ENCODE measurements at places on chromosomes 5 and 9.

- DNase-seq: no peak
Measured at GRCh38 chr5:104817127-104817526, 1254.5 kb upstream of the NUDT12 start.

GRCh38 chr5:160843240-160843639, 8.8 kb downstream of the ATP10B start:
- no peak for DNase-seq

DNA sequence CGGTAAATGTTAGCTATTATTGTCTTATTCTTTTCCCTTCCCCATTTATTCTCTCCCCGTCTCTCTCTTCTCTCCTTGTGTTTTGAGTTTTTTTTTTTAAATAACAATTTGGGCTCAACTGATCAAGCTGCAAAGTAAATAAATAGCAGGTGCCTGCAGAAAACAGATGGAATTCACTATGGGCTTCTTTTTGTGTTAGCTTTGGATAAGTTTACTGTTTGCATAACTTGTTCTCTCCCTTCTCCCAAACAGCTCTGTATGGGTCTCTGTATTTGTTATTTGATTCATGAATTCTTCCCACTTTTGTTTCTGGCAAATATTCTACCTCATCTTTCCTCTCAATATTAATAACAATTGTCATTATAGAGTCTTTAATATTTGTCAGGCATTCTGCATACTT, 111.8 kb upstream of the ASTN2 start:
- no peak for DNase-seq

DNA sequence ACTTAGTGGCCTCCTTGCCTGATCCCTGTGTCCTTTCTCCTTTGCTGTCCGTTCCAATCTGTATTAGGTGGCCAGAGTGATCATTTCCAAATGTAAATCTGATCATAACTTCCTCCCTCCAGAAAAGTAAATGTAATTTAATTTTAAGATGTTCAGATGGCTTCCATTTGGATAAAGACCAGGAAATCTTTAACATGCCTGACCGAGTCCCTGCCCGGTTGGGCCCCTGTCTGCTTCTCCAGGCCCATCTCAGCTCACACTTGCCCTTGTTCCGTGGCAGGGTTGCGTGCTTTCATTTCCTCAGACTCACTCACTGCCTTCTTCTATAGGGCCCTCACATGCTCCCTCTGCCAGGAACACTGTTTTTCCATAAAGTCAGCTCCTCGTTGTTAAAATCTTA, 7.6 kb downstream of the MAP3K1 start:
- DNase-seq: no peak

GRCh38 chr9:1536522-1537170, 478.5 kb upstream of the SMARCA2 start:
- DNase-seq: no peak

DNA sequence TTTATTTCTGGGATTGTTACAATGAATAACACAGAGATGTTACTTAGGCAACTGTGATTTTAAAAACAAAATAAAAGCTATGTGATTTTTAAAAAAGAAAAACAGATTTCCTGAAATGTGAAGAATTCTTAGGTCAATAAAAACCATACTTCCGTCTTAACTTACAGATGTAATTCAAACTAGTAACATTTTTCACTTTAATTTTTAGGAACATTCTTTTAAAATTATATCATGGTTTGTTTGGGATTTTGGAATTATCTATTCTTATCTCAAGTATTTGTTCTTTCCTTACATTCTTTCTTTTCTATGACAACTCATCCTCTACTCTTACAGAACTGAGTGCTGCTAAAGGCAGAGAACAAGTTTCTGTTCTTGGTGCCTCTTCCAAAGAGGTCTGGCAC, 159.5 kb downstream of the RAPGEF6 start:
- DNase-seq: no peak

DNA sequence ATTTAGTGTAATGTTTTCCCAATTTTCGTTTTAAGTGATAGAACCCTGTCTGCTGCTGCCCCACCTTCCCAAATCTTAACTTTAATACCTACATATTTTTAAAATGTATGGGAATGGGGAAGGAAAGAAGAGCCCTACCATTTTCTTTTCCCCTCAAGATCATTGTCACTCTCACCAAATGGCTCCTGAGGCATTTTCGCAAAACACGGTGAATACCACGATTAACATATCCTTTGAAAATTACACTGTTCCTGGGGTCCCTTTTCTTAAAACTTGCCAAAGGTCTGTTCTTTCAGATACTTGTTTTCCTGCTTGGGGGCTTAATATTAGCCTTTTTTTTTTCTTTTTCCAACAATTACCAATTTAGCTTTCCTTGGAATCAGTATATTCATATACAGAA, 36.1 kb downstream of the CERT1 start:
- no peak for DNase-seq

- no peak for DNase-seq
Measured at GRCh38 chr5:167440846-167441245, 850.6 kb upstream of the WWC1 start.

DNA sequence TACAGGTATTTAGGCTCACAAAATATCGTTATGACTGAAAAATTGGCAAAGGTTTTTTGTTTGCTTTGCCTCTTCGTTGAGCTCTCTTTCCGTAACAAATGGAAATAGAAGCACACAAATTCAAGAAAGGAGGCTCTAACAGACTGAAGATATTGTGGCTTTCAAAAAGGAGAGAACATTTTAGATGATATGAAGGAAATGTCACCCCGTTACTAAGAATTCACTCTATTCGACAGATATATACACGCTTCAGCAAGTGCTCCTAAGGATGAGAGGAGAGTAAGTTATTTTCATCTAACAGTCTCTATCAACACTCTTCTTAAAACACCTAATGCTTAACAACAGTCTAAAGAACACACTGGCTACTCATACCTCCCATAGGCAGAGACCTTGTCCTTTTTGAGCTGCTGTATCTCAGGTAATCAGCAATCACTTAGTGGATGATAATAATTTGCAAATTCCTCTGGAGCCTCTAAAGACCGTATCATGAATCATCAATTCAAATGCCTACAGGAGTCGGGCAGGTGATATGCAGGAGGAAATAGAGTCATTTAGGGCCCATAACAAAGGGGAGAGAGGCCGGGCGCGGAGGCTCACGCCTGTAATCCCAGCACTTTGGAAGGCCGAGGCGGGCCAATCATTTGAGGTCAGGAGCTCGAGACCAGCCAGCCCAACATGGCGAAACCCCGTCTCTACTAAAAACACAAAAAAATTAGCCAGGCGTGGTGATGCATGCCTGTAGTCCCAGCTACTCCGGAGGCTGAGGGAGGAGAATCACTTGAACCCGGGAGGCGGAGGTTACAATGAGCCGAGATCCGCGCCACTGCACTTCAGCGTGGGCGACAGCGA, 1.4 kb upstream of the HSDL2 start:
- DNase-seq: peak; percentile 57

GRCh38 chr5:105033637-105034400, 1471.2 kb upstream of the NUDT12 start:
- DNase-seq: peak; percentile 18

- no peak for DNase-seq
Measured at GRCh38 chr9:137156567-137157375, 13.1 kb downstream of the LRRC26 start.

DNA sequence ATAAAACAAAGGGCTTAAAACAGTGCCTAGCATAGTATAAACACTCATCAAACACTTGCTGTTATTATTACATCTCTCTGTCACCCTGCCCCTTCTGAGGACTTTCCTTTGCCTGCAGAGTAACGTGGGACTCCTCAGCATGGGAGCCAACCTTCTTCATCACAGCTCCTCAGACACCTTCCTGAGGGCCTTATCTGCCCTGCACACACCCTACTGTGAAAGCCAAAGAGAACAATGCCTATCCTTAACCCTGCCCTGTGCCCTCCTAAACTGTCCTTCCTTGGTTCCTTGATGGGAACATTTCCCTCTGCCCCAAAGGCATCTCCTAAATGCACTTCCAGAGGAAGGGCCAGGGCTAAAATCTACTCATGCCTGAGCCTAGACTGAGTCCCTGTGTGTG, 20.6 kb upstream of the HAND1 start:
- no peak for DNase-seq

- no peak for DNase-seq
Measured at GRCh38 chr5:72271702-72272101, 48.3 kb downstream of the MRPS27 start.

DNA sequence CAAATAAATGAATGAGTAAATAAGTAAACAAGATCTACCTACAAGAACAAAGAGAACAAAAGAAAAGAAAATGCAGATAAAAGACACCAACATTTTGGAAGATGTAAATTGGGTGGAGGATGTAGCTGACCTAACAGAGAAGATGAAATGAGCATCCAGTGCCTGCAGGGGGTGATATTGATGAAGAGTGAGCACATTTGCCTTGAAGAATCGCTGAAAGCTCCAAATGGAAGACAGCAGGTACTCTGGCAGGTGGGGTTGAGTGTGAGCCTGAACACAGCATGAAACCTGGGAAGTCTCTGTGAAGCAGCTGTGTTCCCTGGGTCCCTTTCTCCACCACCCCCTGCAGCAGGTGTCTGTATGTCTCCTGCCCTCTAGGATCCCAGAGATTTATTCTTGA, 125.6 kb downstream of the NXNL2 start:
- no peak for DNase-seq

GRCh38 chr9:126781186-126782052, 23.4 kb upstream of the ZBTB43 start:
- DNase-seq: peak; percentile 50

- no peak for DNase-seq
Measured at GRCh38 chr9:18920141-18921084, 112.6 kb downstream of the SAXO1 start.

DNA sequence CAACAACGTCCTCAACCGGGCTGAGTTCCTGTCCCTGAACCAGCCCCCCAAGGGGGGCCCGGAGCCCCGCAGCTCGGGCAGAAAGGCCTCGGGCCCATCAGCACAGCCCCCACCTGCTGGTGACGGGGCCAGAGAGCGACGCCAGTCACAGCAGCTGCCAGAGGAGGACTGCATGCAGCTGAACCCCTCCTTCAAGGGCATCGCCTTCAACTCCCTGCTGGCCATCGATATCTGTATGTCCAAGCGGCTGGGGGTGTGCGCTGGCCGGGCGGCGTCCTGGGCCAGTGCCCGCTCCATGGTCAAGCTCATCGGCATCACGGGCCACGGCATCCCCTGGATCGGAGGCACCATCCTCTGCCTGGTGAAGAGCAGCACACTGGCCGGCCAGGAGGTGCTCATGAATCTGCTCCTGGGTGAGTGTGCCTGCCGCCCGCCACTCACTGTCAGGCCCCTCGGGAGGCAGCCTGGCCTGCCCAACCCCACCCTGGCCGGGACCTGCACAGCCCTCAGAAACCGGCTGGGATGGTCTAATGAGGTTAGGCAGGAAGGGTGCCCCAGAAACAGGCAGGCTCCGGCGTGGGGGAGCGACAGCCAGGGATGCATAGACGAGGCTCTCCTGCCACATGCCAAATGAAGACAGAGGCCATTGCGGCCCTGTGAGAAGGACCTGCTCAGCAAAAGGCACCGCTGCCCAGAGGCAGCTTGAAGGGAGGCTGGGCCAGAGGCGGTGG, 678 bp downstream of the PLPP7 start:
- DNase-seq: no peak

GRCh38 chr9:108468364-108468763, 387.4 kb downstream of the ACTL7B start:
- no peak for DNase-seq

DNA sequence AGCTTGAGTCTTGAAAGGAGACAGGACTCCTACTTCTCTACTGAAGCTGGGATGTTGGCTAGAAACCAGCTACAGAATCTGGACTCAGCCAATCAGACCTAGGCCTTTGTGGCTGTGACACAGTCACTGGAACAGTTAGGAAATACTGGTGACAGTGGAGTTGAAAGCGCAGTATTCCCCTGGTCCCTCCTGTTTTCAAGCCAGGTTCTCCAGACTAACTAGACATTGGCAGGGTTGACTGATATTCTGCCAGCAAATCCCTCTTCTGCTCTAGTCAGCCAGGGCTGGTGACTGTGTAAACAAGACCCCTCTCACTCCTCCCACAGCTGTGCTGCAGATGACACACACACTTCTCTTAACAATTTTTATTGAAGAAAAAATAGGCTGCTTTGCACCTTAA, 8.7 kb downstream of the SHROOM1 start:
- no peak for DNase-seq

DNA sequence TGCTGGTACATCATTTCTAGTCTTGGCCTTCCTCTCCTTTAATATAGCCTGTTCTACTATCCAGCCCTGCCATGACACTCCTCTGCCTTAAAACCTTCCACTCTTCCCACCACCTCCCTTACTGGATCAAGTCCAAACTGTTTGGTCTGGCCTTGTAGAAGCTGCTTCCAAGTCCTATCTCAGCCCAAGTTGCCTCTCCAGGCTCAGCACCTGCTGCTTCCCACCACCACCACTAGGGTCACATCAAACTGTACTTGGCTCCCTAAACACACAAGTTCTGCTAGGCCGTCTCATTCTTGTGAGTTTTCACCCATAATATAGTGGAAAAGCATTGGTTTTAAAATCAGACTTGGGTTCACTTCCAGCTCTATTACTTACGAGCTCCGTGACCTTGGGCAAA, 1.4 kb downstream of the NDUFA8 start:
- DNase-seq: peak; percentile 28

DNA sequence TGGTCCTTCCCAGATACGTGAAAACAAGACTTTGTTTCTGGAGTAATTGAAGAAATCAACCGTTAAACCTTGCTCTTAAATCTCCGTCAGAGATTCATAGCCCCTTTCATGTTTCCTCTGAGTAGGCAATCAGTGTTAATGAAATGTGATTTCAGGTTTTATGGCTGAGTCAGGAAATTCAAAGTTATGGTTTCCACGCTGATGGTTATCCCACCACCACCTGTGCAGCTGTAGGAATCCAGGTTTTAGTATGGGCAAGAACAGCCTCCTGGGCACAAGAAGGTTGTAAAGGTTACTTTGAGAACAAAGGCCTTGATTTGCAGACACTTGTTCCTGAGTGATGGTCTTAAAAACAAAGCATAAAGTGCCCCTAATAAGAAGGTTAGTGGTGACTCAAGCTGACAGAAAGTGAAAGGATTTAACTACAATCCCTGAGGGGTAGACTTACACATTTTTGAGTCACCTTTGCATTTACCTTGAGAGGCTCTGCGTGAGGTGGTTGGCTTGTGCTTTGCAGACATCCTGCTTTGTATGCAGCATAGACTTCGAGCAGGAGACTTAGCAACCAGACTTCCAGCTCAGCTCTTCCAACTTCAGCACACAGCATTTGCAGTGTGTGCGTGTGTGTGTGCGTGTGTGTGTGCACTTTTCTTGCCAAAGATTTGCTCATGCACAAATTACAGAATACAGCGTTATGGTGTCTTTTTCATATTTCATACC, 159.6 kb downstream of the TLE4 start:
- no peak for DNase-seq

DNA sequence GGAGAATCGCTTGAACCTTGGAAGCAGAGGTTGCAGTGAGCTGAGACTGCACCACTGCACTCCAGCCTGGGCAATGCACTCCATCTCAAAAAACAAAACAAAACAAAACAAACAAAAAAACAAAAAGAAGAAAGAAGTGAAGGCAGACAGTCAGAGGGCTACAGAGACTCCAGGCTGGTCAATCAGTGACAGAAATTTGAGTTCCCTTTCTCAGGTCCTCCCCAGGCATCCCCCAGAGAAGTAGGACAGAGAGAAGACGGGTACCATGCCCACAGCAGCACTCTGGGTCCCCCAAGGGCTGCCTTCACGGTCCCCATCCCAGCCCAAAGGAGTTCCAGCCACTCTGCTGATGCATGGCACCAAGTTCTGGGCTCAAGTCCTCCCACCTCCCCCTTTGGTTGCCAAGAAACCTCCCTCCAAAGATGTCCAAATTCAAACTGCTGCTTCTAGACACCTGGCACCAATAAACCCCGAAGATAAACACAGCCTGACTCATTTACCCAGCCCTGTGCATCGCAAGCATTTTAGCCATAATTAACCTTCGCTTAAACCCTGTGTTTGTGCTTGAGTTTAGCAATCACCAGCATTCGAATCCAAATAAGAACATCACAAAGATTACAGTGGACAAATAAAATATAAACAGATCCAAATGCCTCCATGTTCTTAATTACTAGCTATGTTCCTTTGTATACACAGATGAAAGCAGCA, 24.0 kb downstream of the SEMA4D start:
- no peak for DNase-seq

Data from left colon (tissue), 2 donors.